ENCODE measurements at places on chromosomes 4 and X.

DNA sequence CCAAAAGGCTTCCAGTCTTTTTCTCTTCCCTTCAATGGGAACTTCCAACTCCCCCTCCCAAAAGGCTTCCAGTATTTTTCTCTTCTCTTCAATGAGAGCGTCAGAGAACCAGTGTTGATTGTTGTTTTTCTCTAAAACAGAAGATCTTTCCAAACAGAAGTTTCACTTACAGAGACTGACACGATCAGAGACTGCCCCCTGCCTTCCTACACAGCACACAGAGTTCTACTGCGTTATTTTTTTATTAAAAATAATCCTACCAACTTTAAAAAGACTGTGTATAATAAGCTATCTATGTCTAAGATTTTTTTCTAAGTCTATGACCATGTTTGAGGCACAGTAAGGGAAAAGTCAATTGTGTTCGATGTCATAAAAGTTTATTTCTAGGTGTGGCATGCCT lies 3.5 kb upstream of the HTR2C start:
- DNase-seq = no peak

- no peak for DNase-seq
These were observed 2.1 kb downstream of the C4orf54 start for GRCh38 chr4:99655308-99656081.

DNA sequence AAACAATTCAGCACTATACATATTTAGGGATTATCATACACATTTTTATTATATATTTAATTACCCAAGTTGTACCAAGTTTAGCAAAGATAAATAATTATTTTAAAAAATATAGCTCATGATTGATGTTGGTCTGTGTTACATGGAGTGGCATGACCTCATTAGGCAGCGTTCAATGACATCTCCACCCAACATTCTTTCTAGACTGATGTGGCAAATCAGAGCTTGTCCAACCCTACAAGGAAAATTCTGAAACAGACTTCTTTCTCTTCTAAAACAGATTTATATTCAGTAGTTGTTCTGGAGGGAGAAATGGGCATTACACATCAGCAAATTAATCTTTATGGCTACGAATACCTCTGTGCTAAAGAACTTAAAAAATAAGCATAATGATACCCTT lies 189.7 kb downstream of the PDGFC start:
- DNase-seq = no peak

DNA sequence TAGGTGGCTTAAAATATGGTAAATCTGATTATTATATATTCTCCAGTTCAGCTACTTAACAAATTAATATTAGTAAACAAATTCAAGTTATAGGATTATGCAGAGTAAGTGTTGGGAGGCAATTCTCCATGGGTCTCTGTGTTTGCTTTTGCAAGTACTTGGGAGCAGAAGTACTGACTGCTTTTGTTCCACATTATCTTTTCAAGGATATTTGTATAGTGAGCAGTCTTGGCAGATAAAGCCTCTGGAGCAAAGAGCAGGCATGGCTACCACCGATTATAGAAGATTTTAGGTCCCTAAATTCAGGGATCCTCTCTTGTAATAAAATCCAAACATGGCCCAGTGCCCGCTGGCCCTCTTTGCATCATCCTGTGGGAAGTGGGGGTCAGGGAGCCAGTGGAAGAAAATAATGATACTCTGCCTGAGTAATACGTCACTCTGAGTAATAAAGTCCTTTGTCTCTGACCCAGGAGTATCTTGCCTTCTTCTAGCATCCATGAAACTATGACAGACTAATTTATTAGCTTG lies 23.2 kb downstream of the NDNF start:
- DNase-seq = no peak

GRCh38 chr4:67198727-67199126 lies 346.6 kb downstream of the CENPC start:
- DNase-seq = no peak

- DNase-seq = no peak
These were observed 134.9 kb downstream of the SLC4A4 start for GRCh38 chr4:71473541-71474240.
